ENCODE measurements at places on chromosomes 12 and 14.

GRCh38 chr14:106556665-106557289 lies 1030.4 kb downstream of the TMEM121 start:
- DNase-seq = no peak

- no peak for DNase-seq
Observed at GRCh38 chr14:20455355-20456300, 602 bp downstream of the APEX1 start.

GRCh38 chr12:124296916-124297351 lies 2.0 kb downstream of the RFLNA start:
- no peak for DNase-seq

DNA sequence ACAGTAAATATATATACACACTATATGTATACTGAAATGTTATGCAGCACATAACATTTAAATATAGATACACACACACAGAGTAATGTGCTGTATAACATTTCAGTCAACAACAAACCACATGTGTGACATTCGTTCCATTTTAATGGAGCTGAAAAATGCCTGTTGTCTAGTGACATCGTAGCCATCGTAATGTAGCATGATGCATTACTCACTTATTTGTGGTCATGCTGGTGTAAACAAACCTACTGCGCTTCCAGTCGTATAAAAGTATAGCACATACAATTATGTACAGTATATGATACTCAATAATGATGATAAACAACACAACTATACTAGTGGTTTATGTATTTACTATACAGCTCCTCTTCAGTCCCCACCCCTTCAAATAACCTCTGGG lies 119.0 kb upstream of the SLC38A4 start:
- no peak for DNase-seq

DNA sequence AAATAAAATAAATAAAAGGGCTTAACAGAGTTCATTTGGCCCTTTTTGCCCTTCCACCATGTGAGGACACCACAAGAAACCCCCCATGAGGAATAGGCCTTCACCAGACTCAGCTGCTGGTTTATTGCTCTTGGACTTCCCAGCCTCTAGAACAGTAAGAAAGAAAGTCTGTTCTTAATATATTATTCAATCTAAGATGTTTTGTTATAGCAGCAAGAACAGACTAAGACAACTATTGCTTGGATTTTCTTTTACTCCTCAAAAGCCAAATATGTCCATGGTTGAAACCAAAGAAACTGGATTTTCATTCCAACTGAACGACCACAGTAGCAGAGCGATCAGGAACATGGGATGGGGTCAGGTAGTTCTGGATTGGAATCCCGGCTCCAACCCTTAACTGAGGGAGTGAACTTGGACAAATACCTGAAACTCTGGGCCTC lies 157.2 kb upstream of the EEA1 start:
- no peak for DNase-seq

Measured in uterus (tissue), 4 donors.